CD4-positive, alpha-beta T cell (primary cell): ENCODE measurements at places on chromosomes 13 and 19. TPM values are rescaled to one million over a fixed set of nuclear protein-coding genes. Genes with fewer than 3 reads are reported as not detected.

The SRRM5 gene
- 0.56 TPM for total RNA-seq

The FFAR1 gene
- total RNA-seq = not detected

DNA sequence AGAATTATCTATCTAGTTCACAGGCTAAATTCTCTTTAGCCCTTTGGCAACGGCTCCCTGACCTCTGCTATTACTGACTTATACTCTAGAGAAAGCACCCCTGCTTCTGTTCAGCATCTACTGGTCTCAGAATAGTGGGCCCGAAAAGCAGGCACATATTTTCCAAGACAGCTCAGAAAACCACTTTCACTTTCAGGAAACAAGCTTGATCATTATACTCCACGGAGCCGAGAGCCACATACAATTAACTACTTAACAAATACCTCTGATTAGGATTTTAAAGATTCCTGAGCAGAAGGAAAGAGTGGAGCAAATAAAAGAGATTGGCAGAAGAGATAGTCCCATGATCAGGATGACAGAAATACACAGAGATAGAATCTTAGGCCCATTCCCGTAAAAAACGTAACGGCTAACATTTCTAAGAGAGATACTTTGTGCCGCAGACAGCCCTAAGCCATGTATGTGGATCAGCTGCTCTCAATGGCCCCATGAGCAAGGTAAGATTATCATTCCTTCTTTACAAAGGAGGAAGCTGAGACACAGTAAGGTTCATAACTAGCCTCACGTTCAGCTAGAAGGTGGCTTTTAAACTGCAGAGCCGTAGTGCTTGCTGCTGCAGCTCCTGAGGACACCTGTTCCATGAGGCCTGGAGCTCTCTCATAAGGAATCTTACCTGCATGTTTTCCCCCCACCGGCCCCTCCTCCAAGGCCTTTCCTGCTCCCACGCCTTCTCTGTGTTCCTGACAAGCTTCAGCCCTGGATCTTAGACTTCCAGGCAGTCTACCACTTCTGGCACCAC is 227.2 kb downstream of the FOXO1 start:
- peak; percentile 32 for DNase-seq

The ARID3A gene
- 4.1 TPM for total RNA-seq

DNA sequence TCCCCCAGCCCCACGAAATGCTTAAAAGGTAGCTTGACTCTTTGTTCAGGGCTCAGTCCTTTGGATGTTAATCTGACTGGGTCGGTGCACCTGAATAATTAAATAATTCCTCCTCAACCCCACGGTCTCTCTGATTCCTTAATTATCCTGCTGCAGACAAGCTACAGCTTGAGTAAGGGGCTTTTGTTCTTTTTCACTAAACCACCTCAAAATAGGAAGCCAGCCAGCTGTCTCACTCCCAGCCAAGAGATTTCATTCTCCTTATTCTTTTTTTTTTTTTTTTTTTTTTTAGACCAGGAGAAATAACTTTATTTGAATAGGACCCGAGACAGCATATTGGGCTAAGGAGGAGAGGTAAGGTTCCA is 7.9 kb upstream of the FCGBP start:
- no peak for DNase-seq

DNA sequence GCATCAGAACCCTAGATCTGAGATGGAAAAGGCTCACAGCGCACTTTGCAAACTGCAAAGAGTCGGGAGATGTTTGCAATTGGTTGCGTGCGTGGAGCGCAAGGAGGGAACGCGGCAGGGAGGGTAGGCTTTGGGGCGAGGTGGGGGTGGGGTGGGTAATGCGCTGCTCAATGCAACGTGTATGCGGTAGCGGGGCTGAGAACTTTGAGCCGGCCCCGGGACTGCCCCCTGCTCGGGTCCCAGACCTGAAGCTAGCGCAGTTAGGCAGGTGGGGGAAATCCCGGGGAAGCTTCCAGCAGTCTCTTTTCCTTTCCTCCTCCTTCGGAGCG is 971 bp downstream of the FOSB start:
- no peak for DNase-seq

The GRIK5 gene
- 0.75 TPM for total RNA-seq
